ENCODE measurements at places on chromosomes 12 and 14.
A peak's percentile ranks its signal among the peaks of the same experiment; 100 is the strongest.

- DNase-seq, result no peak
Measured at GRCh38 chr12:38282886-38283285, 33.7 kb upstream of the ALG10B start.

- no peak for DNase-seq
Measured at GRCh38 chr14:77120771-77121743, 20.5 kb downstream of the ZDHHC22 start.

GRCh38 chr12:65818454-65819382, 5.6 kb upstream of the HMGA2 start:
- DNase-seq, result no peak

- no peak for DNase-seq
Measured at GRCh38 chr12:109689426-109689825, 24.2 kb upstream of the FAM222A start.

DNA sequence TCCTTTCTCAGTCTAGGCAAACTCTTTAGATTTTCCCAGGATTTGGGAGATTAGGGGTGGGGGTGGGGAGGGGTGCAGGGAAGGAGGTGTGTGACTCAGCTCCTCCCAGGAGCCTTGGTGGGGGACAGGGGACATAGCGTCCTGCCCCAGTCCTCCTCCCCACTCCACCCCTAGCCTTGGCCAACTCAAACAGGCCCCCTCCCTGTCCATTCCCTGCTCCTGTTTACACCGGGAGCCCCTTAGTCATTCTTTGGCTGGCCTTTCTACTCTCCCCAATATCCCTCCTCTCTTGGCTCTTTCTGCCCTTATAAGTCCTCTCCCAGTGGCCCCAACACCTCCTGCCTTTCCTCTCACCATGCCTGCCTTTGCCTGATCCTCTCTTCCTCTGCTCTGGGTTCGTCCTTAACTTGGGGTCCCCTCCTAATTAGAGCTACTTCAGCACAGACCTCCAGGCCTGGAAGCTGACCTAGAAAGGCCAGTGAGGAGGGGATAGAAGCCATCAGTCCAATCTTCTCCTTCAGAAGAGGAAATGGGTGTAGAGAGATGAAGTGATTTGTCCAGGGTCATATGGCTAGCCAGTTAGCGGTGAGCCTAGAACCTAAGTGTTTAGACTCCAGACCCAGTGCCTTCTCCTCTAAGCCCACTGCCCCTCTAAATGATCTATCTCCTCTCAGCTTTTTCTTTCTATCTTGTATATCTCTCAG, 2.3 kb upstream of the ITGA5 start:
- DNase-seq, result no peak

- no peak for DNase-seq
Measured at GRCh38 chr14:22898302-22899090, 15.5 kb downstream of the REM2 start.

DNA sequence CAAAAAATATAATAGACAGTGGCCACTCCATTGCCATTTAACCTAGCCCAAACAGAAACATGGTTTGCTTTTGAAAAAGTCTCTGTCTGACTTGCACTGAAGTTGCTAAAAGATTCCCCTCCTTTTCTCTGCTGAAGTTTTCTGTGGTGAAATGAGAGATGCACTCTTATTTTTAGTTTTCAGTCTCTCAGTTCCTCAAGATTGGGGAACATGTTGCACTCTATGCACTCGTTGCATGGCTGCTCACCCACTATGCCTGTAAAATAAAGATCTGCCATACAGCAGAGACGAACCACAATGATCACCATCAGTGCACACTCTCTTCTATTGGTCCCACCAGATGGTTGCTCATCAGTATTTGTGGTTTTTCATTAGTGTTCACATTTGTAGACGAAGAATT, 13.1 kb upstream of the DAAM1 start:
- no peak for DNase-seq

DNA sequence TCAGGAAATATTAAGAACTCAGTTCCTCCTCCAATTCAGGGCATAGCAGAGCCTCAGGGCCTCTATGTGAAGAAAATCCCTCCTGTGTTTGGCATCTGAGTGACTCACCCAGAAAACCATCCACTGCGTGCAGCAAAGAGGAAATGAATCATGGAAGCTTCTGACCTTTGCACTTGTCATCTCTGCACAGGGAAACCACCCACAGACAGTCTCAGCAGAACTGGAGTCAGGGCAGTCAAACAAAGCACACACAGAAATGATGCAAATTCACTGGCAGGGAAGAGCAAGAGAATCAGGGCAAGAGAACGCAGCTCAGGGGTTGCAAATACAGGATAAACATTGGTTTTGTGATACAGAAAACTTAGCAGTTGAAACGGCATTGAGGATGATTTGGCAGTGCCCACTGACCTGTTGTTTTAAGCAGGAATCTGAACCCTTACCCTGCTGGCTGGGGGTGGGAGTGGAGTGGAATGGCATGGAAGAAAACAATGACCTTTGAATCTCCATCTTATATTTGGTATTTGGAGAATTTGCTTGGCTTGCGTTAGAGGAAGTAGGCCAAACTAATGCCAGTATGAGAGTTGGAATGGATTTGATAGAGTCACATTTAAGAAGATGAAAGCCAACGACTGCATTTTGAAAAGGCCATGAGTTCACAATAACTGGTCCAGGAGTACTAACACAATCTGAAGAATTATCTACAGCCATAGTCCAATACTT, 53.5 kb downstream of the PHLDA1 start:
- DNase-seq, result peak; percentile 57

- no peak for DNase-seq
Measured at GRCh38 chr14:54730156-54730961, 163.4 kb downstream of the SAMD4A start.

DNA sequence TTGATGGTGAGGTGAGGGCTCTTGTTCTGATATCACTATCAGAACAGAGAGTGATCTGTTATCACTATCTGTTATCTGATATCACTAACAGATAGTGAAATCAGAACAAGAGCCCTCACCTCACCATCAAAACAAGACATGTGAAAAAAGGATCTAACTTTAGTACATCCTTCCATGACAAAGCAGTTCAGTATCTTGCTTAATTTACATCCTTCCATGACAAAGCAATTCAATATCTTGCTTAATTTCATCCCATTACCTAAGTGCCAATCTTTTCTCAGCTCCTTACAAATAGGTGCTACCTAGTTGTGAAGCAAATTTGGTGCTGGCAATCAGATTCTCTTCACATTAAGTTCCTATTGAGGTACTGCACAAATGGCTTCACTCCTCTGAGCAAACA, 1865.6 kb upstream of the FLRT2 start:
- DNase-seq, result no peak

- no peak for DNase-seq
Measured at GRCh38 chr12:132174839-132175490, 30.7 kb downstream of the NOC4L start.

DNA sequence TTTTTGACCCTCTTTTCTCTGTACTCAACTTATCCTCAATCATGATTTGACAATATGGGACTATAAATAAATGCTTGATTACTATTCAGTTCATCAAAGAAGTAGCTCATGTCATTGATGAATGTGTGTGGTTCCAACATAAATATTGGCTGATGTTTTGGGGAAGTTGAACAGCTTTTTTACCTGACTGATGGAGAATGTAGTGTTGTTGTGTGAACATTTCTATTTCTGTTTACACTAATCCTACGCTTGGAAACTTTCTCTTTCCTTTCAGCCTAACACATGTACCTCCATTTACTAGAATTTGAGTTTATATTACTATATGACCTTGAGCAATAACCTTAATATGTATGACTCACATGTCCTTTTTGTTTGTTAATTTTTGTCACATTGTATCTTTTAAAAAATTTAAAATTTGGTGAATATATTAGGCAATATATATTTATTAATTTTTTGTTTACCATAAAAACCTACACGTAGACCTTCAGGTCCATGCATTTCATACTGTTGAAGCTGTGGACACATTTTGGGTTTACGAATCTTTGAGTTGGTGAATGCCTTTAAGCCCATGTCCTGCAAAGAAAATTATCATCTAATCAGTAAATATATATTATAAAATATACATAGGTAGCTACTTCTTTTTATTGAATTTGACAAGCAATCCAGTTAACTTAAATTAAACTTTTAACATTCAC, 21.1 kb downstream of the A2M start:
- DNase-seq, result no peak

DNA sequence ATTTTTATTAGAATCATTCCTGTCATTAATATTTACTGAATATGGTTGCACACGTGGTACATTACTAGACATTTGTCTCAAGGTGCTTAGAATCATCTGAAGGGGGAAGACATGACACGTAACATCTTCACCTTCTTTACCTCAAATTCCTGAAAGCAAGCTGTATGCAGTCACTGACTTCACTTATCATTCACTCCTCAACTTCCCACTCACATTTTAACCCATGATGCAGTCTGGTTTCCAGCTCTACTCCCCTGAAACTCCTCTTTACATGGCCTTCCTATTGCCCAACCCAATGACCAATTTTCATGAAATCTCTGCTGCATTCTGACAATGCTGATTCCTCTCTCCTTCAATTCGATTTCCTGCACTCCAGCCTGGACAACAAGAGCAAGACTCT, 5.8 kb upstream of the PSMC6 start:
- no peak for DNase-seq

- no peak for DNase-seq
Measured at GRCh38 chr12:106704081-106704480, 70.4 kb upstream of the RIC8B start.

DNA sequence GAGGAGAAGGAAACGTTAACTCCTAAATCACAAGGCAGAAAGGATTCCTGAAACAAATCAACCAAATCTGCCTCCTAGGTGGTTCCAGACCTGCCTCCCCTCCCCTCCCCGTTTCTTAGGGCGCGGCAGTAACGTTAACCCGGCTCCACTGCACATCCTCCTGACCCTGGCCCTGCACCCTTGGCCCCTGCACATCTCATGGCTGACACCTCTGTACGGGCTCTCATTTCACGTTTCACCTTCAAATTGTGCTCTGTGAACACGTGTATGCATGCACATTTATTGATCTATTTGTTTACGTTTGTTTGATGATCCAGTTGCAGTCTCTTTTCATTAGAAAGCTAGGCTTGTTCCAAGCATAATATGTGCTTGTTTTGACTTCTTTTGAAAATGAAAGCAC, 358.1 kb downstream of the ADGRD1 start:
- DNase-seq, result no peak

DNA sequence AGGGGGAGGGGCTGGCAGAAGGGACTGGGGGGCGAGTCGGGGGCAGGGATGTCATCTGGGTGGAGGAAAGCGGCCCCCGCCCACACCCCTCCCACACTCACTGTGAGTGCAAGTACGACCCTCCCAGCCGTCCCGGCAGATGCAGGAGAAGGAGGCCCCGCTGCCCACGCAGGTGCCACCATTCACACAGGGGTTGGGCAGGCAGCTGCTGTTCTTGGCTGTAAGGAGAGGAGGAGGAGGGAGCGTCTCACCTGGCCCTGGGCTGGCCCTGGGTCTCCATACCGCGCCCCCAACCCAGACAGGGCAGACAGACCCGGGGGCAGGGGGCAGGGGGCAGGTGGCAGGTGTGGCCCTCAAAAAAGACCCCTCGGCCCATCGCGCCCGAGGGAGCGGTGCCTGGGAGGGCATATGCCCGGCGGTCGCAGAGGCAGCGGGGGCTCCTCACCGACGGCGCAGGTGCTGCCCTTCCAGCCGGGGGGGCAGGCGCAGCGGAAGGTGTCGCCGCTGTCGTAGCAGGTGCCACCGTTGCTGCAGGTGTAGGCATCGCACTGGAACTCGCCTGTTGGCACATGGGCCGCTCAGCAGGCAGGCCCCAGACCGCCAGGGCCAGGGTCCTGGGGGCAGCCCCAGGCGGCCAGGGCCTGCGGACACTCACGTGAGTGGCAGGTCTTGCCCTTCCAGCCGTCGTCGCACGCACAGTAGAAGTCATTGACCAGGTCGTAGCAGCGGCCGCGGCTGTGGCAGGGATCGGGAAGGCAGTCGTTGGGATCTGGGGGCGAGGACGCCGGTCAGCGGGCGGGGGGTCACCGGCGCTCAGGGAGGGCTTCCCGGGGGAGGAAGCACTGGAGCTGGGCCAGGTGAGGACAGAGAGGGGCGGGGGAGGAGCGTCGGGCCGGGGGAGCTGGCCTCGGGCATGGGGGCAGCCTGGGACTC, 20.6 kb downstream of the JAG2 start:
- no peak for DNase-seq

DNA sequence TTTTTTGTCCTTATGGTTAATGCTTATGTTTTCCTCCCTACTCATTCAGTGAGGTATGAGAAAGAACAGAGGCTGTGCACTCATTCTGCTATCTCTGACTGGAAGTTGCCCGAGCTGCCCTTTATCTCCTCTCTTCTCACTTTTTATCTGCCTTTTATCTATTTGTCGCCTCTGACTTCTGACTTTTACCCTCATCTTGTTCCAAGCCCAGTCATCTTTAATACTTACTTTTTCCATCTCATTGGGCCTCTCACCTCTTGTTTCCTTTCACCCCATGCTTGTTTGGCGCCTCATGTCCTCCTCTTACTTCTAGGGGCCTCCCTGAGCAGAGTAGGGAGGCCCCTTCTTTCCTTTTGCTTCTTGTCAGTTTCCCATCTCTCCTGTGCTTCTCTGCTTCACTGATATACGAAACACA, 50.7 kb downstream of the DIP2B start:
- no peak for DNase-seq

- DNase-seq, result no peak
Measured at GRCh38 chr14:54370323-54371198, 26.2 kb upstream of the CDKN3 start.

DNA sequence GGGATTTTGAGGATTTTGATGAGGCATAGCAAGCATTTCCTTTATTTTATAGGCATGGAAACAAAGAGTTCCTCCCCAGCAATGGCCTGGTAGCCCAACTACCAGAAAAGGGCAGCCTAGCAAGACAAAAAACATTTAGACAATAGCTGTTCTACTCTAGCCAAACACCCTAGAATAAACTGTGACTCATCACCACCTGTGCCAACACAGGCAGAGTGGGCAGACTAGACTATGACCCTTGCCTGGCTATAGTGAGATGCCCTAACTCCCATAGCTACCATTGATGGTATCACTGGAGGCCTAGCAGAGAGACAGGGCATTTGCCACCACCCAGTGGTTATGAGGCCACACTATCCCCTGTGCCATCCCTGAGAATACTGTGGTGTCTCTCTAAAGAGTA, 15.5 kb upstream of the CCER1 start:
- no peak for DNase-seq

DNA sequence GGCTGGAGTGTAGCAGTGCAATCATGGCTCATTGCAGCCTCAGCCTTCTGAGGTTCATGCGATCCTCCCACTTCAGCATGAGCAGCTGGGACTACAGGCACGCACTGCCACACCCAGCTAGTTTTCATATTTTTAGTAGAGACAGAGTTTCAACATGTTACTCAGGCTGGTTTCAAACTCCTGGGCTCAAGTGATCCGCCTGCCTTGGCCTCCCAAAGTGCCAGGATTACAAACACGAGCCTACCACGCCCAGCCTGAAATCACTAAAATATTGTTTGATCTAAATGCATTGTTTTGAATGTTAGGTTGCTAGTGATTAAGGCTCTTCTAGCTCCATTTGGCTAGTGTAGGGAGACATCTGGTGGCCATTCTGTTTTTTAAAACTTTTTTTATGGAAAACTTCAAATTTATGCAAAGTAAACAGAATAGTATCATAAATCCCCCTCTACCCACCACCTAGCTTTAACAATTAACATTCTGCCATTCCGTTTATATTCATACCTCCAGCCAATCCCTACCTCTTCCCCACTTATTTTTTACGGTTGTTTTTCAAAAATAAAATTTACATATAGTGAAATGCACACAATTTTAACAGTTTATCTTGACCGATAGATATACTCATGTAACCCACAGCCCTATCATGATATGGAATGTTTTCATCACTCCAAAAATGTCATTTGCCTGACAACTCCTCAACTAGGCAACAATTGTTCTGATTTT, 37.8 kb downstream of the MYO1H start:
- peak; percentile 38 for DNase-seq
